Hematopoietic multipotent progenitor cell treated with erythropoietin and hydrocortisone succinate and interleukin-3 and kit ligand, for 6 days (in vitro differentiated cells): ENCODE measurements at places on chromosomes 3 and 15.

GRCh38 chr15:98758224-98758623 is 109.9 kb downstream of the IGF1R start:
- peak; percentile 47 for DNase-seq

GRCh38 chr15:64236156-64236894 is 73.5 kb upstream of the PPIB start:
- no peak for DNase-seq

GRCh38 chr15:50906954-50907600 is 1.4 kb upstream of the AP4E1 start:
- DNase-seq: peak; percentile 62

GRCh38 chr3:184568924-184569829 is 7.6 kb downstream of the EPHB3 start:
- no peak for DNase-seq

DNA sequence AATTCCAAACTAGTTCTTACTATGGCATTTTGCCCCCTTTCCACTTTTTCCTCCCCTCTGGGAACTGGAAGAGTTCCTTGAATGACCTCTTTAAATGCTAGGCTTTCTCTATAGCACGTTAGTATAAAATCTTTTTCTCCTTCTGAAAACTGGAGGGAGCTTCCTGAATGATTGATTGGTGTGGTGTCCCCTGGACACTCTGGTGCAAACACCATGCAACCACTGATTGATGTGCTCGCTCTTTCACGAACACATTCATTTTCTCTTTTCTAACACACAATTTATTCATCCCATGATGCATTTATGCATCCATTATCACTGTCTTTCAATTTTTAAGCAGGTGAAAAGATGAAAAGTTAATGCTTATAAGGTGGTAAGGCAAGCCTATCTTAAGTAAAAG is 159.1 kb upstream of the NANOGP8 start:
- DNase-seq: no peak

- peak; percentile 38 for DNase-seq
These were observed 63.3 kb downstream of the ABTB1 start for GRCh38 chr3:127735767-127736693.

- DNase-seq: peak; percentile 25
These were observed 23.0 kb upstream of the MUC20 start for GRCh38 chr3:195697582-195698324.

DNA sequence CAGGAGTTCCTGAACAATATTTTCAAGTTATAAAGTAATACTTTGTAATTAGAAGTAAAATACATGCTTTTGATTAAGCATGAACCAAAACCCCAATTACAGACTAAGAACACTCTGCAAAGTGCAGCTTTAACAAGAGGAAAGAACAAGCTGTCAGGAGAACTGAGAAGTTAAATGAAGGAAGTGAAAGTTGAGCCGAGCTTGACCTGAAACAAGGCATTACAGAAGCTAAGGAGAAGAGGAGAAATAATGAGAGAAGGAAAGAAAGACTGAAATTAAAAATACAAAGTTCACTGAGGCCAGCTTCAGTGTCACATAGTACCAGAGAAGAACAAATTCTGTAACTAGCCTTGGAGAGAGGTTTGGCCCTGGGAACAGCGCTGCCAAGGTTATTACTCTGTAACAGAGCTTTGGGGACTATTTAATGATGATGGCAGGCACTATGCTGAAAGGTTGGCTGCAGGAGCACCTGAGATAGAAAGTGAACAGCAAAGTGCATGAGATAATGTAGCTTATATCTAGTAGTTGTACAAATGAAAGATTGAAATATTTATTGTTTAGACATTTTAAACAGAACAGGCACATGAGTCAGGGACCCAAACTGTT is 241.9 kb upstream of the PEX5L start:
- no peak for DNase-seq
